ENCODE measurements at places on chromosomes 1 and 21.

DNA sequence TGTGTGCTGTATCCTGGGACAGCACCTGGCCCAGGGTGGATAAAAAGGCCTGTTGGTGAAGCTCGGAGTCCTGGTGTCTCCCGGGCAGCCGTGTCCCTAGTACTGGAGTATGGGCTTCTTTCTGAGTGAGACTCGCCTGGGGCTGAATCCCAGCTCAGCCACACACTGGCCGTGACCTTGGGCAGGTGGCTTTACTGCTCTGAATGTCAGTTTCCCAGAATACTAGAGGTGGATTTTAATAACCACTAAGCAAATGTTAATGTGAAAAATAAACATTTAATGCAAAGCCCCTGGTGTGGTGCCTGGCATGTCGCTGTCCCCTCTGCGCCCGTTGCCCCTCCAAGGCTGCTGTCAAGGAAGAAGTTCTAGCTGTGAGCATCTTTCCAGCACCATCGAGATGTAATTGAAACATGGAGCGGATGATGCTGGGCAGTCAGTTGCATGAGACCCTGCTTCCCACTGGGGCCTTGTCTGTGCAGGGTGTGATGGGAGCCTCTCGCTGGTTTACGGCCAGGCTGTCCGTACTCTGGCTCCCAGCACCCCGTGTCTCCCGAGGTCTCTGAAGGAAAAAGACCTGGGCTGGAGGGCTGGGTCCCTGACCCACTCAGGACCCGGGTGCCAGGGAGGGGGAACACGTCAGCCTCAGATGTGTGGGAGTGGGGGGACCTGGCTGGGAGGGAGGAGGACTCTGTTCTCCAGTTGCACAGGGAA lies 527.8 kb downstream of the MATN1 start:
- DNase-seq = no peak

GRCh38 chr1:171248302-171248701 lies at the start of gene FMO1:
TSS of gene FMO1 (plus strand) at chr1:171248494. CDS start at chr1:171258088, 9,594 bp downstream.
- no peak for DNase-seq

DNA sequence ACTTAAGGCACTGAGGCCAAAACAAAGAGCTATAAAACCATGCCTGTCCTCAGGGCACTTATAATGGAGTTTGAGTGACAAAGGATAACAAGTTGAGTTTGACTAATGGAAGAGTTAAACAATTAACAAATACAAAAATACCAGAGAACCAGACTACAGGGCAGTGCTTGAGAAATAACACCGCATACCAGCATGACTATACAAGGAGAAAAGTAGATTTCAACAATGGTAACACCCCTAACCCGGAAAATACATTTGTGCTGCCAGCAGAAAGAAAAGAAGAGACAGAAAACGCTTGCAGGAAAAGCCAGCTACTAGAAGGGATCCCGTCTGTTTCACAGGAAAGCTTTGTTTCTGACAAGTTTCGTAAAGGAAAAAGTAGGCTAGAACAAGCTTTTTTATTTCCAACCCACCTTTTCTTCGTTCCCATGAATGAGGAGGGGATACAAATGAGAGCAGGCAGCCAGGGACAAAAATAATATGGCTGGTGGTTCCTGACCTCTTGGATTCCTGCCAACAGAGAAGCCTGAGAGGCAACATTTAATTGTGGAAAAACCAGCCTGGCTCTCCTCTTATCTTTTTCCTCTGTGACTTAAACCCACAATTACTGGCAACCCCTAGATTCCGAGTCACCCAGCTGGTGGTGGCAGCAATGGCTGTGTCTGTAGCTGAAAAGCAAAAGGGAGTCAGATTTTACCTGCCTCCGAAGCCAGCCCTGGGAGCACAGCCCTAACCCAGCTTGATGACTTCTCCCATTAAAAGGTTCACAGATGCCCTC lies 56.5 kb downstream of the WLS start:
- no peak for DNase-seq

DNA sequence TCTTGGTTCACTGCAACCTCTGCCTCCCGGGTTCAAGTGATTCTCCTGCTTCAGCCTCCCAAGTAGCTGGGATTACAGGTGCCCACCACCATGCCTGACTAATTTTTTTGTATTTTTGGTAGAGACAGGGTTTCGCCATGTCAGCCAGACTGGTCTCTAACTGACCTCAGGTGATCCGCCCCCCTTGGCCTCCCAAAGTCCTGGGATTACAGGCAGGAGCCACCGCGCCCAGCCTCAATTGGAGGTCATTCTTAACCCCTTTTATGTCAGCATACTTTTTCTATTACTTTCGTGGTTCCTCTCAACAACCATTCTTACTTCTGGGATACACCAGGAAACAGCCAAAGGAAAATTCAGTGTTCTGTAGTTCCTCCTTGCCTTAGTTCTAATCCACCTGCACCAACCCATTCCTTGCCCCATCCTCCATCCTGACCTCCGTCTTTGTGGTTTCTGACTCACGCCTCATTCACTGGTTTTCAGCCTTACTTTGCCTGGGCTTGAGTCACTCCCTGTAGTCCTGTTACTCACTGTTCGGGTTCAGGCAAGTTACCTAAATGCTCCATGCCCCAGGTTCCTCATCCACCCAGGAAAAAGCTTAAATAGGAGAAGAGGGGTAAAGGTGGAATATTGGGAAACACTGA lies 12.9 kb upstream of the BCL10 start:
- DNase-seq = no peak

- no peak for DNase-seq
Observed at GRCh38 chr1:90963651-90964050, 58.2 kb downstream of the ZNF644 start.

- no peak for DNase-seq
Observed at GRCh38 chr21:38948377-38949069, 142.8 kb downstream of the ETS2 start.

- DNase-seq = no peak
Observed at GRCh38 chr1:167003711-167004110, 14.6 kb downstream of the MAEL start.

DNA sequence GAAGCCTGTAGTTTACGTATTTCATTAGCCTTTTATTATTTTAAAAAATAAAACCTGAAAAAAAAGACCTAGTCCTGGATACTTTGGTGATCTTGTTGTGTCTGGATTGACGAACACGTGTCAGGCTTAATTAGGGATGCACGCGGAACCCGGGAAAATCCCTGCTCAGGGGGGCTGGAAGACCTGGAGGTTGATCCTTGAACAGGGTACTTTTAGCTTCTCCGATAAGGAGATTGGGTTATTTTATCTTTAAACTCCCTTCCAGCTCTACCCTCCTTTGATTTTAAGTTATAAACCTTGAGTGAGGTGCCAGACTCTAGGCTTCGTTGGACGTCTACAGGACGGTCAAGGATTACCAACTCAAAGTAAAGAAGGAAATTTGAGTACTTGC lies 552 bp upstream of the ZNF691 start:
- DNase-seq = no peak

- DNase-seq = no peak
Observed at GRCh38 chr1:114344656-114345055, 166.3 kb downstream of the TRIM33 start.

DNA sequence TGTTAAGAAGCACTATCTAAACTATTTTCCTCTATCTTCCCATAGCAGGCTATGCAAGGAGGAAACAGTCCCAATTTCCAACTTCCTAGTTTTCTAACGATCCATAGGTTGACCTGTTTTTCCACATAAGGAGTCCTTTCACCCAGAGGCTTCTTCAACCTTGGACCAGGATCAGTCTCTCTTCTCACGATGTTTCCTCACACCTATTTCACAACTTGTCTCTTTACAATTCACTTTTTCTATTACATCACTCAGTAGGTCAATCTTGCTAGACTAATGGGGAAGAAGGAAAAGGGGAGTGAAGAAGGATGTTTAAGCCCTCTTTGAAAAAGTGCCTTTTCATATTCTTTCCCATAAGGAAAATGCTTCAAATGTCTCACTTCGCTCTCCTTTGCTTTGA lies 15.9 kb downstream of the PALMD start:
- DNase-seq = no peak

- no peak for DNase-seq
Observed at GRCh38 chr1:36693161-36693525, 210.4 kb upstream of the CSF3R start.
